ENCODE measurements at places on chromosomes 3 and 15.

DNA sequence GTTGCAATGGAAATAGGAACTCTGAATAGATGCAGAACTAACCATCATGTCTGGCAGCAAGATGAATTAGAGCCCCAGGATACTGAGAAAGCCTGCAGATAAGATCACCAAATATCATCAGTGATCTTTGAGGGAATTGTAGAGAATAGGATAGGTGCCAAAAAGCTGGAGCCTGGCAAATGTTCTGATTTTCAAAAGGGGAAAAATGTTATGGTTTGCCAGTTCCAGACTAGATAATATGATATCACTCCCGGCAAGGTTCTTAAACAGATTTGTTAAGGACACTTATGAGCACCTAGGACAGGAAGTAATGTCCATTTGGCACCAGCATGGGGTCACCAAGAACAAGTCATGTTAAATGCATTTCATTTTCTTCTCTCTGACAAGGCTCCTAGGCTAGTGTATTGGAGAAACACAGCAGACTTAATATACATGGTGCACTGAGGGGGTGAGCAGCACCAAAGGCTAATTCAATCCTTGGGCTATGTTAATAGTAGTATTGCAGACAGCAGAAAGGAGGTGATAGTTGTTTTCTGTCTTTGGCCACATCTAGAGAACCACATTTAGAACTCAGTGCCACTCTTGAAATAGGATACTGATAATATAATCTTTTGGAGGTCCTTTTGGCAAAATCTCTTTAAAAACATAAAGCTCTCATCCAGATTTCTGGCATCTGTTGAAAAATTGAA is 4.8 kb downstream of the SRGAP3 start:
- DNase-seq = no peak

DNA sequence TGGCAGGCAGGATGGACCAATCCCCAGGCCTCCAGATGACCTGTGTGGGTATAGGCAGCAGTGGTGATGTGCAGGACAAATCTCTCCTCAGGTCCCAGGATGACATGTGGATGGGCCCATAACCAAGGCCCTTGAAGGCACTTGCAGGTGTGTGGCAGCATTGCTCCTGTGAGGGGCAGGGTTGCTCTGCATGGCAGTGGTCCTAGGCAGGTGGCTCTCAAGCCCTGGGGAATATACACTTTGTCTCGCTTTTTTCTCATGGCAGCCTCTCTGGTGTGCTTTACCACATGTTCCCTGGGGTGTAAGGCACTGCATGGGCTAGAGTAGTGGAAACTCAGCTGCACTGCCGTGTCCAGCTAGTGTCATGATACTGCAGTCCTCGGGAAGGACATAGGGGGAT is 503.6 kb downstream of the UNC13C start:
- no peak for DNase-seq

- no peak for DNase-seq
These were observed 52.1 kb downstream of the CRTC3 start for GRCh38 chr15:90581771-90582352.

GRCh38 chr3:69671082-69671952 is 67.9 kb upstream of the MITF start:
- DNase-seq = no peak

DNA sequence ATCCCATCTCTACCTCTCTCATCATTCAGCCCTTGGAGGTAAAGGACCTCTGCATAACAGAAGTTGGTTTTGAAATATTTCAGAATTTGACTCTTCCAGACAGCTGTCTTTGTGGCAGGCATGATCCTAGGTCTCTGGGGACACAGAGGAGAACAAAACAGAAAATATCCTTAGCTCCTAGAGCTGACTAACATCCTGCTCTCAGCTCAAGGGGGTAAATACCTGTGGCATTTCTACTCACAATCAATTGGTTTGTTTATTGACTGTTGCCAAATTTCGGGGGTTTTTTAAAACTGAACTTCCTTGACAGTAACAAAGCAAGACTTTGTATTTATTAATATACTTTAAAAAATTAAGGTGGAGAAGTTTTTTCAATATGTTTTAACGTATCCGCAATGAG is 78.8 kb downstream of the EOMES start:
- no peak for DNase-seq

- peak; percentile 20 for DNase-seq
These were observed 22.8 kb downstream of the MYO1E start for GRCh38 chr15:59349680-59350420.

DNA sequence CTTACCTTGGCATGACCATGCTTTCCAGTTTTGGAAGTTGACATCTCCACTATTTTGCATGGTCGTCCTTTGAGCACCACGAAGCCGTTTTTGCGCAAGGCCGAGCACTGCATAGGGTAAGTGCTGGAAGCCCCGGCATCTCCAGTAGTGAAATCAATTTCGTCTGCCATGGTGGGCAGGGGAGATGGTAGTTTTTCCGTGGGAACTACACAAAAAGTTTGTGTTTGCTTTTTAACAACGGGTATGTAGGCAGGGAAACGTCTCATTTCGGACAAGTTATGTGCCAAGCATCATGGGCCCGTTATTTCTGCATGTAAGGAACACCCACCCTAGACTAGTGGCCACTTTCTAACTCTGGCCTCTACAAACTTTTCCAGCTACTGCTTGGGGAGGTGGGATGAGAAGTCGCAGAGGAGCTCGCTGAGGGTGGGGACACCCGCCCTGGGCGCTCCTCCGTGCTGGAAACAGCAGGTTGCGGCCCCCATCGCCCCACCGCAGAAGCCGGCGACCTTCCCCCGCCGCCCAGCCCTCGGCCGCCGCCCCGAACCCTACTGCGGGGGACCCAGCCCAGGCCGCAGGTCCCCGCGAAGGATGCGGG is 701 bp downstream of the EIF5A2 start:
- DNase-seq = no peak

DNA sequence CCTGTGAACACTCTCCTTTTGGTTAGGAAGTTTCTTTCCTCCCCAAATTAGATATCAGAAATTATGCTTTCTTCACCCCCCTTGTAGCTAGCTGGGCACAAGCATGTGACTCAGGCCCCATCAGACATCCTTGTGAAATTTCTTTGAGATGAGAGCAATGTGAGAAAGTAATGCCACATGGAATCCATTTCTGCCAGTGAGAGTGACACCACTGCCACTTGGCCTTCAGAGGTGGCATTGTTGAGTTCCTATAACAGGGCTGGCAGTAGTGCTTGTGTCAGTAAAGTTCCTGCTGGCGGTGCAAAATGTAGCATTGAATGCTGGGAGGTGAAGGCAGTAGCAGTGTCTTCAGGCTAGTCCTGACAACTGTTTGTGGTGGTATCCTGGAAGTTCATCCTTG is 80.7 kb upstream of the ZNF280D start:
- no peak for DNase-seq

GRCh38 chr3:27532426-27533260 is 48.5 kb upstream of the SLC4A7 start:
- DNase-seq = no peak

DNA sequence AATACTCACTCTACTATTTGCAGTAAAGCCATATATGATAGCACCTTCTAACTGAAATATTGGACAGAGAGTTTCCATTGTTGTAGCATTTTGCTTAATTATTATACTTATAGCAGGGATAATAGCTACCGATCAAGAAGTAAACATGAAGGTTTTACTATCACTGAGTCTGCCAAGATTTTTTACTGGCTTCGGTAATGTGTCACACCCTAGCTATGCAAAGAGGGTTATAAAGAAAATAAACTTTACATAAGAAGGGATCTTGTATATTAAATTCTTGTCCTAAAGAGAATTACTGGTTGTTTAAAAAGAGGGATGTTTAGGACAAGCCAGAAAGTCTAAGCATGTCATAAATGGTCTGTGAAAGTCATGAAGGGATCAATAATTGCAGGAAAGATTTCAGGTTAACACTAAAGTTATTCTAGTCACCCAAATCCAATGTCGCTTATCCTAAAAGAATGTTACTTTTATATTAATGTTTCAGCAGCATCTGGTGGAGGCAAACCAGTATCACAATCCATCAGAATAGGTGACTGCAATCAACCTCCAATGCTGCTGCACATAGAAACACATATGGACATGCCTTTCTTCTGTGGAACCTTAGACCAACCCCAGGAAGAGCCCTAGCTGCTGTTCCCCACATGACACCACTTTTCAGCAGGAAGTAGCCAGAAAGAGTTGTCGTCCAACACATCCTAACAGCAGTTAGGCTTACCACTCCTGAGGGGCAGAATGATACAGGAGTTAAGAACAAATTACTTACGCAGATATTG is 62.7 kb upstream of the GK5 start:
- DNase-seq = no peak

GRCh38 chr3:47193871-47194859 is 30.3 kb upstream of the SETD2 start:
- DNase-seq = no peak

DNA sequence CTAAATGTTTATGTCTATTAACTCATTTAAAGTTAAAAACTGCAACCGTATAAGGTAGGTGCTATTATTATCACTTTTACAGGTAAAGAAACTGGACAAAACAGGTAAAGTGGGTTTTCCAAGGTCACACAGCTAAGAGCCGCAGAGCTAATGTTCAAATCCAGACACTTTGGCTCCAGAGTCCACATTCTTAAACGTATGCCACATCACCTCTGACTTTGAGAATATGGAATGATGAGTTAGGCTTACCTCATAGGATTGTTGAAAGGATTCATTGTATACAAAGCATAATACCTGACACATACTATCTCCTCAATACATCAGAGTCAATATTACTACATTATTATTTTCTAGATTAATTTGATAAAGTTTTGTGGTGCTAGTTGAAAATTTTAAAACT is 240.9 kb upstream of the STT3B start:
- DNase-seq = no peak

GRCh38 chr15:72923289-72923688 is 129.0 kb upstream of the NEO1 start:
- no peak for DNase-seq

DNA sequence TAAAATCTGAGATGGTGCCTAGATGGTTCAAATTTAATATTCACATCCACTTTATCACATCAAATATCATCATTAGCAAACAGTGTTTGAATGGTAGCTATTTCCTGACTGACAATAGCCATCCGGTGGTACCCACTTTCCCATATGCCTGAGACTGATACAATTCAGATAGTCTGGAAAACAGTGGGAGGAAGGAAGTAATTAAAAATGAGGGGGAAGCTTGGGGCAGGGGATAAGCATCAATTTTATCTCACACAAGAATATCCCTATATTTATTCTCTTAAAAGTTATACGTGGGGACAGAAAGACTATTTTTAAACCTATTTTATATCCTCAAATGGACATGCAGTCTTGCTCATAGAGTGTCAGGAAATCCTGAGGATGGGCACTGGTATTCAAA is 122.5 kb upstream of the GAP43 start:
- no peak for DNase-seq

DNA sequence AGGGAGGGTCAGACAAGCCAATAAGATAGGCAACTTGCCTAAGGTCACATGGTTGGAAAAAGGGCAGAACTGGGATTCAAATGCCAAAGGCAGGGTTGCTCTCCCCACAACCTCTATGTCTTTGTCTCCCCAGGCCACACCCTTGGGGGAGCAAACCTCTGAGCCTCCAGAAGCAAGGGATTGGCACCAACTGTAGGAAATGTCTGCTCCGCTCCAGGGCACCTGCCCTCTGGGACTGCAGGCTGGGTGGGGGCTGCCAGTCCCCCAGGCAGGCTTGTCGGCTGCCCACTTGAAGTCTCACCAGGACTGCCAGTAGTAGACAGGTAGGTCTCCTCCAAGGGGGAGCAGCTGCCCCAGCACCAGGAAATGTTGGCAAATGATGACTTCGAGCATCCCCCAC is 2.0 kb downstream of the FAM3D start:
- DNase-seq = no peak

DNA sequence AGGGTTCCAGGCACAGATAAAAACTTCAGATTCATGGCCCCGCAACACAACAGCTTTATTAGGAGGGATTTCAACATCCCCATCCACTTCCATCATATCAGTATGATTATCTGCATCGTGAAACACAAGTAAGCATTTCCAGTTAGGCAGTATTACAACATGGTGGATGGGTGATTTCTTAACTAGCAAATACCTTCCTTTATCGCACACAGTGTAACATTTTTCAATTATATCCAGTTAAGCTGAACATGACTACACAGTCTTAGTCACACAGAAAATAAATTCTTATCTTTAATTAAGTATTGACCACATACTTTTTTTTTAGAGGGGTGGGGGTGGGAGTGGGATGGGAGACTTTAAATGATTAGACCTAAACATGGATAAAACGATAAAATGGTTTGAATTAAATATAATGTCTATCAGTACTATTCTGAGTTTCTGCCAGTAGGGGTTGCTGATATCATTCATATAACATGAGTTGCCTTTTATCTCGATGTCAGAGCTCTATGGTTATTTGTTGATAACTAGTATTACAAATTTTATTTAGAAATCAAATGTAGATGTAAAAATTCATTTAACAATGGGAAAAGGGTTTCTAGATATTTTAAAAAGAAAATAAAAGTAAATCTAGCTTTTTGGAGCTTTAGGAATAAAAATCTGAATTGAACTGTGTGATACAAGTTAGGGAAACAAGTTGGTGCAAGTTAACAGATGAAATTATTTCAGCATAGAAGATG is 146.6 kb downstream of the TBL1XR1 start:
- no peak for DNase-seq

GRCh38 chr3:69761896-69762767 is 22.9 kb downstream of the MITF start:
- DNase-seq = no peak

GRCh38 chr15:37081983-37082382 is 18.4 kb downstream of the MEIS2 start:
- no peak for DNase-seq

DNA sequence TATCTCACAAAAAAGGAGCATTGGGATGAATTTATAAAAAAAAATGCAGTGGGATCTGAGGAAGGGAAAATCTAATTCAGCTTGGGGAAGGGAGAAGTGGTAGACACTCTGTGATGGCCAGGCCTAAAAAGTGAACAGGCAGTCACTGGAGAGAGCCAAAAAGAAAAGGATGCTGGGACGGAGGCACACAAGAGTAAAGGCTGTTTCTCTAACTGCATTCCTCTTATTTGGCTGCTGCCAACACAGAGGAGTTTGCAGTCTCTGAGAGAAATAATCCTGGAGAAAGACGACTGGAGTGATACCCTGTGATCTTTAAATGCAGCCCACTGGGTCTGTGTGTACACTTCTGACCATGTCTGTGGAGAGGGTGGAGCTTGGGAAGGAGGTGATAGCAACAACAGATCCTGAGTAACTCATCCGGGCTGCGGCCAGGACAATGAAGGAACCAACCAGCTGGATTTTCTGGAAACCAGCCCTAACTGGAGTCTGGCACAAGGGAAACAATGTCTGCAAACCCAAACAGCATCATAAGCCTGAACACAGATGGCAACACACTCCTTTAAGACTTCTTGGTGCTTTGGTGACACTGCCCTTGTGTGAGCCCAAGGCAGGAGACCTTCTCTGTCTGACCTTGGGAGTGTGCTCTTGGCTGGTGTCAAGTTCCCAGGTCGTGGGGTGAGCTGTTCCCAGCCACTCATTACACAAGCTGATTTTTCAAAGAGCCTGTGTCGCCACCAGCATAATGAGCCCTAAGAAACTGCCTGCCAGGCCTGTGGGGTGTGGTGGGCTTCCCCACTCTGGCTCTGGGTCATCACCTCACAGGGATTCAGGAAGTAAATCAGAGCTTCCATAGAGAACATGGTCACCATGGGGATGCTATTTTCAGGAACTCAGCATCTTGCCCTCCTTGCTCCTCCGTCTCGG is 8.0 kb downstream of the FYCO1 start:
- no peak for DNase-seq

- DNase-seq = no peak
These were observed 23.4 kb downstream of the BOC start for GRCh38 chr3:113234688-113235260.

- DNase-seq = no peak
These were observed 23.9 kb upstream of the CTXND1 start for GRCh38 chr15:80275961-80276360.

Data from CD4-positive, alpha-beta T cell treated with Interleukin-15 for 1 hour (primary cell).